ENCODE measurements at places on chromosomes 11 and 22. TPM values are rescaled to one million over a fixed set of nuclear protein-coding genes. Genes with fewer than 3 reads are reported as not detected.

DNA sequence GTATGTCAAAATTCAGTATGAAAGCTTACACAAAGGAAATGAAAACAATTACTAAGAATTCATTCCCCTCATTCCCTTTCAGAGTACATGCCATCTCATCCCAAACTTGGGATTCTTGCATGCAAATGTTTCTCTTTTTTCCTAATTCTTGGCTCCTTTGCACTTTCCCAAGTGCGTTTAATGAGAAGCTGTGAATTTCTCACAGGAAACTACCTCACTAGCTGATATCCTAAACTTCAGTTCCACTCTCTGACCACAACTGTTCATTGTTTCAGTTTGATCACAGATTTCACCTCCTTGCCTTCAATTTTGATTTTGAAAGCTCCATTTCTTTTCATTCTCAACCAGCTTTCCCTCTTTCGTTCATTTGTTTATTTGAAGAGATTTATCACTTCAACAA lies 5.9 kb upstream of the ARL14EP start:
- H3K4me3 ChIP-seq, result no peak overlapping the region
- H3K27ac ChIP-seq, result no peak overlapping the region
- no peak for DNase-seq
- peaks cover 6% of the 10 kb centered on the region for H3K27me3 ChIP-seq
- no peaks in the 10 kb centered on the region for H3K4me1 ChIP-seq

- no peaks in the 10 kb centered on the region for H3K27me3 ChIP-seq
- H3K4me3 ChIP-seq, result no peak overlapping the region
- no peak overlapping the region for H3K27ac ChIP-seq
- H3K36me3 ChIP-seq, result no peaks in the 10 kb centered on the region
- no peaks in the 10 kb centered on the region for H3K4me1 ChIP-seq
These were observed 13.8 kb downstream of the LTO1 start for GRCh38 chr11:69661413-69661715.

Gene OR4C6
- total RNA-seq, result not detected

GRCh38 chr11:18650859-18651557 lies 16.9 kb upstream of the SPTY2D1 start:
- H3K36me3 ChIP-seq, result no peaks in the 10 kb centered on the region
- peak; percentile 66 for DNase-seq
- no peak overlapping the region for H3K4me3 ChIP-seq
- no peaks in the 10 kb centered on the region for H3K4me1 ChIP-seq
- H3K27ac ChIP-seq, result no peak overlapping the region

DNA sequence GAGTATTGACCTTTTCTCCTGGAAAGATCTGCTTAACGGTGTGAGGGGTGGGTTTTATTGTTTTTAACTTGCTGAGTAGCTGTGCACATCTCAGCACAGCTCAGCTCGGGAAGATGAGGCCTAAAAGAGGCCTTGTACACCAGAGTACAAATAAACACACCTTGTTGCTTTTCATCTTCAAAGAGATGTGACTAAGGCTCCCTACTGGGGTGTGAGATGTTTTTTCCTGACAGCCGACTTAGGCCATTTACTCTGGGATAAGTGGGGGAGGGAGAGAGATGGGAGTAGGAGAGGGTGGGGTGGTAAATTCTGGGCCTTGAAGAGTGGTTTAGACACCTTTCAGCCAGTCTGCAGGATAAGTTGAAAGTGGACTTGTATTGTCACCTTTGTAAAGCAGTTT lies 2.9 kb downstream of the LDLRAD3 start:
- H3K27ac ChIP-seq, result no peak overlapping the region
- no peak overlapping the region for H3K4me3 ChIP-seq
- no peaks in the 10 kb centered on the region for H3K36me3 ChIP-seq
- no peaks in the 10 kb centered on the region for H3K27me3 ChIP-seq
- H3K4me1 ChIP-seq, result peaks cover 10% of the 10 kb centered on the region
- no peak for DNase-seq

- H3K27me3 ChIP-seq, result no peaks in the 10 kb centered on the region
- peaks cover 9% of the 10 kb centered on the region for H3K4me1 ChIP-seq
- peak; percentile 23 for DNase-seq
- H3K4me3 ChIP-seq, result no peak overlapping the region
These were observed 84.8 kb upstream of the PAX6 start for GRCh38 chr11:31895926-31896325.

GRCh38 chr11:22474616-22475015 lies 136.4 kb downstream of the SLC17A6 start:
- no peak overlapping the region for H3K4me3 ChIP-seq
- H3K4me1 ChIP-seq, result peaks cover 23% of the 10 kb centered on the region

DNA sequence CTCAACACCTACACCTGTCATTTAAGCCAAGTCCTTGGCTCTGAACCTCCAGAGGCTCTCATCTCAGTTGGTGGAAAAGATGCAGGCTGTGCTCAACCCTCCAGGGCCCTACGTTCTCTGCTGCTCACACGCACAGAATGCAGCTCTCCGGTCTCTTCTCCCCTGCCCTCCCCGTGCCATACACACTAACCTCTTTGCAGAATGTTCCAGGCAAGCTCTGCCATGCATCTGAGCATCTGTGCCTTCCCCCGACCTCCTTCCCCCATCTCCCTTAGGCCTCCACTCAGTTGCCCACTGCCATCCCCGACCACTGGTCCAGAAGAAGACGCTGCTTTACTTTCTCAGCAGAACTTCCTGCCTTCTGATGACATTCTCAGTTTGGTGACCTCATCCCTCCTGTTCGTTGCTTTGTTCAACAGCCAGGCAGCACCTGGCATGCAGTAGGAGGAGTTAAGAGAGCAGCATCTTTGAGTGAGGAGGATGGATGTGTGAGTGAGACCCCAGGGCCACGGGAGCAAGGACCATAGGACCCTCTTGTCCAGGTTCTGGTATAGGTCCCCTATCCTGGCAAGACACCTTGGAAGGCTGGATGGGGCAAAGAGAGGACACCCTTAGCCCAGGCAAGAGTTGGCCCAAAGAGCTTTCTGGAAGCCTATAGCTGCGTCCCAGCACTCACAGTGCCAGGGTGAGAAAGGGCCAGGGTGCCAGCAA lies 598.0 kb downstream of the BRD1 start:
- H3K36me3 ChIP-seq, result no peaks in the 10 kb centered on the region
- no peak for DNase-seq
- no peak overlapping the region for H3K27ac ChIP-seq
- no peak overlapping the region for H3K4me3 ChIP-seq

DNA sequence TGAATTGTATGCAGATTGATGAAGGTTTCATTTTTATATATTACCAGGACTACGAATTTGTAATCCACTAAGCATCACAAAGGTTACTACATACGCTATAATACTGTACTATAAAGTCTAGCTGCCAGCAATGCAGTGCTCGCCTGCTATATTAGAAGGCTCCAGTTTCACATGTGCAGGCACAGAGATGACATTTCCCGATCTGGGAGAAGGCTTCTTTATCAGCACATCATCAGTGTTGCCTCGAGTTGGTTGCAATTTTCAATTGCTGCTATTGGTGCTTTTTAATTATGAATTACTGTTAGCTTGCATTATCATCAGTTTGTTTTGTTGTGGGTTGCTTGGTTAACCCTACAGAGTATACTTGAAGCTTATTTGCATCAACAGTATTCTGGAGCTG lies 143.2 kb upstream of the TEAD1 start:
- H3K4me1 ChIP-seq, result peaks cover 38% of the 10 kb centered on the region
- DNase-seq, result no peak
- H3K4me3 ChIP-seq, result no peak overlapping the region
- H3K27ac ChIP-seq, result no peak overlapping the region

Gene SLC1A2
- 1.2 TPM for total RNA-seq

DNA sequence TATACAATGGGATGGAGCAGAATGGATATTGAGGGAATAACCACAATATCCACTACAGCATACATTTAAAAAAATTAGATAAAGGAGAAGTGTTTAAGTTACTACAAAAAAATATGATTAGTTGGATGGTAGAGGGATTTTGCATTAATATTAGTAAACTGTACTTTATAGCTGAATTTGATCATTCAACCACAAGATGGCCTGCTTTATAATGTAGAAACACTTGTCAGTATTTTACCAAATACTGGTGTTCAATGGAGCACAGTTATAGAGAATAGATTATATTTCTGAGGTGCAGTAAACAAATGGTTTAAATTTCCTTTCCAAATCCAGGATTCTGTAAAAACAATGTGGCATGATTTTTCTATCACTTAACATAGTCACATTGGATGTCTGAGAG lies 818.8 kb upstream of the CHORDC1 start:
- H3K4me1 ChIP-seq, result no peaks in the 10 kb centered on the region
- H3K36me3 ChIP-seq, result no peaks in the 10 kb centered on the region
- H3K4me3 ChIP-seq, result no peak overlapping the region
- no peaks in the 10 kb centered on the region for H3K27me3 ChIP-seq
- DNase-seq, result no peak
- no peak overlapping the region for H3K27ac ChIP-seq

DNA sequence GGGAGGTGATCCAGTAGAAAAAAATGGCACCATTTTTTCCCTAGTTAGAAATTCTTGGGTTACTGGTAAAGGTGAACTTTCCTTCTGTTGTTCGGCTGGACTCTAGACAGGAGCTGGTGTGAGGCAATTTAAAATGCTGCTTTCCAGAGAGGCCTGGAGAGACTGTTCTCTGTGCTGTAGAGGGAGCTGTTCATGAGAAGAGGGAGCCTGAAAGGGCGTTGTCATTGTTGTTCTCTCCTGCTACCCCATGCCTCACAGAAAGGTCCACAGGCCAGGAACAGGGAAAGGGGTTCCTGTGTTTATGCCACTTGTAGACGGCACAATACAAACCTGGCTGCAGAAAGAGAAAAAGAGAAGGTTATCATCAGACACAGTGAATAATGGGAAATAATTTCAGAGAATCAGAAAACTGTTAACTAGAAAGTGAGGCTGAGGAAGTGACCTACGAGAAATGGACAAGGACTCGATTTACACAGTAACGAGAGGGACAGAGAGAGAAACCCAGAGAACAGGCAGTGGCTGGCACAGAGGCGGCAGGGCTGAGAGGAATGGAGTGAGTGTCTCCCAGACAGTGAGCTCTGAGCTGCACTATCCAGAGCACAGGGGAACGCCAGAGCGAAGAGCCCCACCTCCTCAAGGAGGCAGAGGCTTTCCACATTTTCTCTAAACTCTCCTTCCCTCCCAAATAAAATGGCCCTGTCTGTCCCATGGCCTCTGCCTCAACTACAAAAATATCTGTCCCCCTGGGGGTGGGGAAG lies 109.2 kb downstream of the RRM1 start:
- no peak overlapping the region for H3K27ac ChIP-seq
- no peak overlapping the region for H3K4me3 ChIP-seq
- H3K27me3 ChIP-seq, result no peaks in the 10 kb centered on the region

Gene KIRREL3
- 31.1 TPM for total RNA-seq

DNA sequence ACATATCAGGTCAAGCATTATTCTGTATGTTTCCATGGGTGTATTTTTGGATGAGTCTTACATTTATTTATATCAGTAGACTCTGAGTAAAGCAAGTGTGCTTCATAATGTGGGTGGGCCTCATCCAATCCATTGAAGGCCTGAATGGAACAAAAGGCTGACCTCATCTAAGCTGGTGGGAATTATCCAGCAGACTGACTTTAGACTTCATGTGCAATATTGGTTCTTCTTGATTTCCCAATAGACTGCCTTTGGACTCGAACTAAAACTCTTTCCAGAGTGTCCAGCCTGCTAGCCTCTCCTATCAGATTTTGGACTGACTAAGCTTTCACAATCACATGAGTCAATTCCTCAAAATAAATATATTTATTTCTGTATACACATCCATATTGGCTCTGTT lies 116.2 kb downstream of the KIF18A start:
- peaks cover 16% of the 10 kb centered on the region for H3K4me1 ChIP-seq
- DNase-seq, result peak; percentile 39
- H3K27ac ChIP-seq, result no peak overlapping the region
- H3K4me3 ChIP-seq, result no peak overlapping the region
- no peaks in the 10 kb centered on the region for H3K36me3 ChIP-seq

GRCh38 chr11:15216678-15217077 lies 102.0 kb downstream of the INSC start:
- H3K36me3 ChIP-seq, result no peaks in the 10 kb centered on the region
- H3K27me3 ChIP-seq, result no peaks in the 10 kb centered on the region
- H3K4me1 ChIP-seq, result no peaks in the 10 kb centered on the region
- peak; percentile 24 for DNase-seq
- H3K27ac ChIP-seq, result no peak overlapping the region

Gene CLMP
- total RNA-seq, result 195 TPM

DNA sequence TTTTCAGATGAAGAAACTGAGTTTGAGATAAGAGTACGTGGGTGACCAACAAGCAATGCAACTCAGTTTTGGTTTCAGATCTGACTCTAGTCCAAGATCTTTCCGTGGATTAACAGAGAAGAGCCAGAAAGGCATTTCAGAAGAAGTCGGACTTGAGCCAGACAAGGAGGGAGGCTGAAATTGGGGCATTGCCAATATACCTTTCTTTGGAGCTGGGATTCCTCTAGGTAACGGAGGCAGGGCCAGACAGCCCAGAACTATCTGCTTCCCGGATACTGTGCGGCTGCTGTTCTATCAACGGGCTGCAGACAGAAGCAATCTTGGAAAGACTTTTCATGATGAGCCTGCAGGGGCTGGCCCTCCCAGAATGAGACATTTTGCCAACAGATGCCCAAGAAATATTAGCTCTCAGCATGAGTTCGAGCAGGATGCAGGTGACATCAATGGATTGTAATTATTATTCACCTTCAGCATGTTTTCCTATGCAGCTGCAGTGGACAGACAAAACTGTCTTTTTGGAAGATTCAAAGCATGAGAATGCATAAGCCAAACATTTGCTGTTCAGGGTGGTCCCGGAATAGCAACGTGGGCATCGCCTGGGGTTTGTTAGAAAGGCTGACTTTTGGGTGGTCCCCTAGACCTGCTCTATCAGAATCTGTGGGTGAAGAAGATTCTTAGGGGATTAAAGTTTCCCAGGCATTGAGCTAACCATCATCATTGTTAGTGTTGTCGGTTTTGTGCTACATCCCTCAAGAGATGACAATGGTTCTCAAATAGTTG lies 95.7 kb downstream of the SCN3B start:
- peaks cover 27% of the 10 kb centered on the region for H3K4me1 ChIP-seq
- peak overlapping the region; percentile 90 for H3K27ac ChIP-seq
- H3K4me3 ChIP-seq, result no peak overlapping the region
- H3K27me3 ChIP-seq, result no peaks in the 10 kb centered on the region

- H3K27me3 ChIP-seq, result no peaks in the 10 kb centered on the region
- no peak overlapping the region for H3K4me3 ChIP-seq
These were observed 1155.2 kb upstream of the CNTN5 start for GRCh38 chr11:97865424-97866012.

GRCh38 chr11:19345848-19346681 lies 105.3 kb upstream of the E2F8 start:
- H3K27ac ChIP-seq, result no peak overlapping the region
- peak overlapping the region; percentile 77 for H3K4me3 ChIP-seq
- DNase-seq, result peak; percentile 52
- H3K4me1 ChIP-seq, result no peaks in the 10 kb centered on the region
- H3K27me3 ChIP-seq, result peaks cover 13% of the 10 kb centered on the region
- no peaks in the 10 kb centered on the region for H3K36me3 ChIP-seq

Gene MMP3
- 19.1 TPM for total RNA-seq

- no peaks in the 10 kb centered on the region for H3K4me1 ChIP-seq
- no peak overlapping the region for H3K27ac ChIP-seq
- H3K36me3 ChIP-seq, result no peaks in the 10 kb centered on the region
- DNase-seq, result peak; percentile 26
- H3K4me3 ChIP-seq, result no peak overlapping the region
These were observed 255.9 kb downstream of the FAT3 start for GRCh38 chr11:92480499-92480898.

Gene MMP27
- total RNA-seq, result not detected

Gene NCR3LG1
- total RNA-seq, result 5.1 TPM

Gene NEAT1
- total RNA-seq, result 74.3 TPM

Gene STX3
- 10.5 TPM for total RNA-seq
